Forelimb muscle (tissue), 1 donor: ENCODE measurements at places on chromosomes 1 and 21. TPM values are rescaled to one million over a fixed set of nuclear protein-coding genes. Genes with fewer than 3 reads are reported as not detected.

- no peak for DNase-seq
Measured at GRCh38 chr1:202807451-202807925, 733 bp downstream of the KDM5B start.

GRCh38 chr1:36432616-36433015, 17.6 kb downstream of the OSCP1 start:
- no peak for DNase-seq

GRCh38 chr21:42317341-42317741, 2.1 kb upstream of the TFF3 start:
- no peak for DNase-seq

DNA sequence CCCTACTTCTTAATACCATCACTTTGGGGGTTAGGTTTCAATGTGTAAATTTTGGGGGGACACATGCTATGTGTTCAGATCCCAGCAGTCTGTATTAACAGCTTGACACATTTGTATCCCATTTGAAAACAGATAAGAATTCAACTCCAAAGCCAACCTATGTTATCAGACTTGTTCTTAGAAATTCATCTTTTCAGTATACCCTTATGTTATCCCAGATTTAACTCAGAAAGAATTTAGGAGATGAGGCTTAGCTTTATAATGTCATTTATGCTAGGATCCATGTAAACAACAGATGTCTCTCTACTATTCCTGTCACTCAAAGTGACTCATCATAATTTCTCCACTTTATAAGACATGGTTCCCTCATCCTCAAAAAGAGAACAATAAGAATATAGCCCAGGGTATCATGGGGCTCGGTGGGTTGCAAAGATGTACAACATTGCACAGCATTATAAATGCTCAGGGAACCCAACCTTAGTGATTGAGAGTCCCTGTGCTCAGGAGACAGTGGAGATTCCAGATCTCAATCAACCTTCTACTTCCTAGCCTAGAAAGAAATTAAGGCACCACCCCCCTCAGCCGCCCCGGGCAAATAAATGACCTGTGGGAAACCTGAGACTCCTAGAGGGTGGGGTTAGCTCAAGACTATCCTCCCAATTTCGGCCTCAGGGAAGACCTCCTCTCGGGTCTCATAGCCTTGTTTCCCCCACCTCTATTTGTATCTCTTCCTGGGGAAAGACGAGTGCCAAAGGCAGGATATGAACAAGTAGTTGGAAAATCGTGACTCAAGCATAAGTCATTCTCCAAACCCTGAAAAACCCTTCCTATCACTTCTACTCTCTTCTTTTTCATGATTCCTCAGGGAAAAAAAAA, 265.1 kb upstream of the CAMK1G start:
- DNase-seq = no peak

GRCh38 chr1:1173061-1173792, 453 bp upstream of the TTLL10 start:
- no peak for DNase-seq

DNA sequence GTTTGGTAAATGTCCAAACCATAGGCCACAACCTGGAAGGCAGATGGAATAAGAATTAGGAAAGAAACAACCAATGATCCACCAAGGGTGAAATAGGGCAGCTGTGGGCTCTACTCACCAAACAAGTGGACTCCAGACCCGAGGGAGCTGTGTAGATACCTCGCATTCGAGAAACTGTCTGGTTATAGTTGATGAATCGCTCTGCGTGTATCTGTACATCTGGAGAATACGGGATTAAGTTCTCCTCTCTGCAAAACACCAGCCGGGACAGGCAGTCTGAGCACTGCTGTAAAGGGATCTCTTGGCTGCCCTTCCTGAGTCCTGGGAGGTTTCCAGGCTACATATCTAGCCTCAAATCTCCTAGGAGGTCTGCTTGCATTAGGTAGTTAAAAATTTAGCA, 9.4 kb upstream of the UBR4 start:
- no peak for DNase-seq

DNA sequence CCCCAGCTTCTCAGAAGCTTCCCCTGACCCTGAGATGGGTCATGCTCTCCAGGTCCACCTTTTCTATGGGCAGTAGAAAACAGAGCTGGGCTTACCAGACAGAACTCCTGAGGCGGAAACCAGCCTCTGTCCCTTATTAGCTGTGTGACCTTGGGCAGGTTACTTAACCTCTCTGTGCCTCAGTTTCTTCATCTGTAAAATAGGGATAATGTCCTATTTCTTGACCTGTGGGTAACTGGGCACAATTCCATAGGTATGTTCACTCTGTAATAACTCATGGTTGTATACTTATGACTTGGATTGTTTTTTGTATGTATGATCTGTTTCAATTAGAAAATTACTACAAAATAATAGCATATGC, 57.1 kb upstream of the EDN2 start:
- no peak for DNase-seq

DNA sequence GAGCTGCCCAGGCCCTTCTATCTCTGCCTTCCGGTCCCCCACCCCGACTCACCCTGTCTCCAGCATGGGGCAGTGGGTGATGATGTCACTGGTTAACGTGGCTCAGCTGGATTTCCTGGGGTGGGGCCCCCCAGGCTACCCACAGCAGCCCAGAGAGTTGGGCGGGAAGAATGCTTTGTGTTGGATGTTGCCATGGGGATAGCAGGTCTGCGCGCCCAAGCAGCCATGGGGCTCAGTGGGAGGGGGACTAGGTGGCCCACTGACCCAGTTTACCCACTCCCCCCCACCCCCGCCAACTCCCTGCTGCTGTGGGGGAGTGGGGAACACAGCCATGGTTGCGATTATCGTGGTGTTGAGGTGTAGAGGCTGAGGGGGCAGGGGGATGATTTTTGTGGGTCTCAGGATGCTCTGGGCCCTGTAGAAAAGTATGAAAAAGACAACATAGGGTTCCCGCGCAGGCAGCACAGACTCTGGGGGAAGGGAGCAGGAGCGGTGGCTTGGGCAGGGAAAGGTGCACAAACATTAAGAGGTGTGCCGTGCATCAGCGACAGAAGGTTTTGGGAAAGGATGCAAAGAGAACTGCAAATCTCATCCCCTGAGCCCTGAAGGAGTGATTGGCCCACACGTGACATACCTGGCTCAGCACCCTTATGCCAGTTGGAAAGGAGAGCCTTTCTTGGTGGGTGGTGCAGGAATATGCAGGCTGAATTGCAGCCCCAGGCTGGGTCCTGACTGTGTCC, 8.5 kb downstream of the CELSR2 start:
- no peak for DNase-seq

Gene DPYD
- 8.1 TPM for polyA plus RNA-seq
